NCI-H460 (cell line): ENCODE measurements at places on chromosomes 7 and 10. TPM values are rescaled to one million over a fixed set of nuclear protein-coding genes. Genes with fewer than 3 reads are reported as not detected.

The PNLIPRP2 gene
- not detected in 2 replicates for total RNA-seq

The HOXA11 gene
- 6.7 and 7.1 TPM in 2 replicates for total RNA-seq

The C10orf143 gene
- 0.27 TPM in 1 of 2 replicates, not detected in the other for total RNA-seq

The TAF3 gene
- total RNA-seq: 3.4 and 3.8 TPM in 2 replicates

The DLX5 gene
- not detected in 2 replicates for total RNA-seq

The PTPN20 gene
- total RNA-seq: 18.1 and 21.1 TPM in 2 replicates

The SPDYE6 gene
- total RNA-seq: not detected in 2 replicates

The ATXN7L1 gene
- 4.9 and 6.5 TPM in 2 replicates for total RNA-seq

The CYP26C1 gene
- 0.10 and 0.23 TPM in 2 replicates for total RNA-seq

The OR2A14 gene
- total RNA-seq: not detected in 2 replicates

The KCNIP2 gene
- total RNA-seq: 2.0 TPM in 2 replicates

The LBX1 gene
- total RNA-seq: 0.10 and 0.12 TPM in 2 replicates

The INSYN2A gene
- 0.12 and 0.17 TPM in 2 replicates for total RNA-seq

The WDR11 gene
- total RNA-seq: 76.9 and 77.6 TPM in 2 replicates

The CALHM3 gene
- total RNA-seq: not detected in 2 replicates

The IQCE gene
- 9.2 and 9.4 TPM in 2 replicates for total RNA-seq

The TEX47 gene
- not detected in 2 replicates for total RNA-seq

The CHST15 gene
- 53.2 and 60.9 TPM in 2 replicates for total RNA-seq

The SORBS1 gene
- 0.27 and 0.43 TPM in 2 replicates for total RNA-seq

The ACBD7 gene
- 2.0 and 2.2 TPM in 2 replicates for total RNA-seq

The CRYGN gene
- 0.07 and 0.40 TPM in 2 replicates for total RNA-seq

The NFE2L3 gene
- total RNA-seq: 10.6 and 12.4 TPM in 2 replicates

The COL1A2 gene
- not detected in 2 replicates for total RNA-seq

The SCART1 gene
- total RNA-seq: 0.92 and 1.2 TPM in 2 replicates

The CTAGE6 gene
- 0.64 and 0.95 TPM in 2 replicates for total RNA-seq

The SMARCD3 gene
- 39.0 and 43.5 TPM in 2 replicates for total RNA-seq

The PRKAR2B gene
- total RNA-seq: 2.6 and 2.7 TPM in 2 replicates

The PNLIPRP1 gene
- not detected in 2 replicates for total RNA-seq

The ACTL6B gene
- total RNA-seq: not detected in 2 replicates

The LARP4B gene
- total RNA-seq: 28.1 and 31.1 TPM in 2 replicates

The UBE3C gene
- 78.6 and 96.9 TPM in 2 replicates for total RNA-seq

The ACSM6 gene
- not detected in 2 replicates for total RNA-seq

The NRCAM gene
- total RNA-seq: 130 and 158 TPM in 2 replicates

The GPR146 gene
- total RNA-seq: 0.72 and 1.2 TPM in 2 replicates

The EN2 gene
- 0.75 and 0.84 TPM in 2 replicates for total RNA-seq

The ASAH2B gene
- total RNA-seq: 8.1 and 10.6 TPM in 2 replicates

The BCCIP gene
- 85.3 and 102 TPM in 2 replicates for total RNA-seq

The PIK3CG gene
- total RNA-seq: not detected in 2 replicates

The COL28A1 gene
- 0.12 and 0.29 TPM in 2 replicates for total RNA-seq

The SAMD9 gene
- total RNA-seq: 4.8 and 5.2 TPM in 2 replicates

The RAPGEF5 gene
- total RNA-seq: 0.84 and 0.87 TPM in 2 replicates

The IFRD1 gene
- total RNA-seq: 265 and 277 TPM in 2 replicates

The FAM25C gene
- not detected in 2 replicates for total RNA-seq

The DOCK4 gene
- 27.7 and 38.0 TPM in 2 replicates for total RNA-seq

The SLC18A3 gene
- not detected in 2 replicates for total RNA-seq

The NOS3 gene
- 0.30 and 0.46 TPM in 2 replicates for total RNA-seq

The CYP2C19 gene
- not detected in 2 replicates for total RNA-seq

The ZNF804B gene
- not detected in 2 replicates for total RNA-seq

The SEMA3E gene
- total RNA-seq: 23.3 and 23.9 TPM in 2 replicates

The NANOS1 gene
- total RNA-seq: 1.6 and 1.8 TPM in 2 replicates

The PARG gene
- 29.3 and 36.5 TPM in 2 replicates for total RNA-seq

The ZNF511 gene
- total RNA-seq: 50.4 and 56.6 TPM in 2 replicates

The WDR37 gene
- total RNA-seq: 2.7 and 4.2 TPM in 2 replicates

The ASB10 gene
- not detected in 2 replicates for total RNA-seq

The NRF1 gene
- total RNA-seq: 14.8 and 14.9 TPM in 2 replicates

The P4HA1 gene
- total RNA-seq: 212 and 220 TPM in 2 replicates
